ENCODE measurements at places on chromosomes 16 and 17.

- DNase-seq: peak; percentile 52
These were observed 5.5 kb downstream of the IGSF6 start for GRCh38 chr16:21646721-21647561.

- DNase-seq: no peak
These were observed 204.2 kb upstream of the KCNJ16 start for GRCh38 chr17:69870751-69871199.

GRCh38 chr16:74734361-74735161 is 33.9 kb upstream of the MLKL start:
- DNase-seq: no peak

DNA sequence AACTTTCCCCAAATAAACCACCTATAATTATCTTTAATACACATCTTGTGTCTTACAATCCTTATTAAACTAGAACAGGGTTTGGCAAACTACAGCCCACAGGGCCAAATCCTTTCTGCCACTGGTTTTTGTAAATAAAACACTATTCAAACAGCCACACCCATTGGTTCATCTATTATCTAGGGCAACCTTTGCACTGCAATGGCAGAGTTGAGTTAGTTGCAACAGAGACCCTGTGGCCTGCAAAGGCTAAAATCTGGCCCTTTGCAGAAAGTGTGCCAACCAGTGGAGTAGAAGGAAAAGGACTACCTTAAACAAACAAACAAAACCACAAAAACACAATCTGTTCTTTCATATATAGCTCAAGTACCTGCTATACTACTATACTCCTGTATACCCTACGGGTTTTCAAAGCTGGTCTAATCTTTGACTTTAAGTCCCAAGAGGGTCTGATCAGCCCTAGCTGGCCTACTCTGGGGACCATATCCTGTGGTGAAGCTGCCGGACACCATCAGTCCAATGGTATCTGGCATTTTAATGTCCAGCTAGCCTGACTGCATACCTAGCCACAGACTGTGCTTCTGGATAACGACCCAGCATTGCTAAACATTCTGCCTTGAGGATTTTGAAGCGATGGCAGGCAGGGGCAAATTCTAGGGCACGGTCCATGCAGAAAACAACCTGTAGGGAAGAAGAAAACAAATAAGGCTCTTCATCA is 23.3 kb downstream of the CNP start:
- no peak for DNase-seq

DNA sequence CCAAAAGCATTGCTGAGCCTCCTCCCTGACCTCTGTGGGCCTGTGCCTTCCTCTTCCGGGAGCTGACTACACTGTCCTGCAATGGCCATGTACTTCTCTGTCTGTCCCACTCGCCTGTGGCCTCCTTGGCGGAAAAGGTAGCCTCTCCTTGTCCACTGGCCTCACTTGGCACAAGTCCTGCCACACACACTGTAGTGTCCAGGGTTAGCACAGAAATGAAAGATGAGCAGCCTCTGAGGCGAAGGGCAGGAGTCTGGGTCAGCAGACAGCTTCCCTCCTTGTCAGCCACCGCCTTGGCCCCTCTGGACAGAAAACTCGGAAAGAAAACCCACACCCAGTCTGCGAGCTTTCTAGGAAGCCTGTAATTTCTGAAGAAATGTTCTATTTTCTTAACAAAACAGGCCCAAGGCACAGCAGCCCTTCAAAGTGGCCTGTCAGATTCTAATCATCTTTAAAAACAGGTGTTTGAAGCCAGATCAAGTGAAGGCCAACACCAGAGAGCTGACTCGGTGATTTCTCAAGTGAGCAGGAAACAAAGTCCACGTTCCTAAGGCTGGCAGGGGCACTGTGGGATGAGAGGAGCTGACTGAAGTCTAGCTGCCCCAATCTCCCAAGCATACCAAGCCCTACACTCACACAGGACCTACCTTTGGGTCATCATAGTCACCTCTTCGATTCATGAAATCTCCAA is 67.2 kb downstream of the GTF3C1 start:
- DNase-seq: no peak

- no peak for DNase-seq
These were observed 128.0 kb upstream of the CACNG5 start for GRCh38 chr17:66706851-66707450.

DNA sequence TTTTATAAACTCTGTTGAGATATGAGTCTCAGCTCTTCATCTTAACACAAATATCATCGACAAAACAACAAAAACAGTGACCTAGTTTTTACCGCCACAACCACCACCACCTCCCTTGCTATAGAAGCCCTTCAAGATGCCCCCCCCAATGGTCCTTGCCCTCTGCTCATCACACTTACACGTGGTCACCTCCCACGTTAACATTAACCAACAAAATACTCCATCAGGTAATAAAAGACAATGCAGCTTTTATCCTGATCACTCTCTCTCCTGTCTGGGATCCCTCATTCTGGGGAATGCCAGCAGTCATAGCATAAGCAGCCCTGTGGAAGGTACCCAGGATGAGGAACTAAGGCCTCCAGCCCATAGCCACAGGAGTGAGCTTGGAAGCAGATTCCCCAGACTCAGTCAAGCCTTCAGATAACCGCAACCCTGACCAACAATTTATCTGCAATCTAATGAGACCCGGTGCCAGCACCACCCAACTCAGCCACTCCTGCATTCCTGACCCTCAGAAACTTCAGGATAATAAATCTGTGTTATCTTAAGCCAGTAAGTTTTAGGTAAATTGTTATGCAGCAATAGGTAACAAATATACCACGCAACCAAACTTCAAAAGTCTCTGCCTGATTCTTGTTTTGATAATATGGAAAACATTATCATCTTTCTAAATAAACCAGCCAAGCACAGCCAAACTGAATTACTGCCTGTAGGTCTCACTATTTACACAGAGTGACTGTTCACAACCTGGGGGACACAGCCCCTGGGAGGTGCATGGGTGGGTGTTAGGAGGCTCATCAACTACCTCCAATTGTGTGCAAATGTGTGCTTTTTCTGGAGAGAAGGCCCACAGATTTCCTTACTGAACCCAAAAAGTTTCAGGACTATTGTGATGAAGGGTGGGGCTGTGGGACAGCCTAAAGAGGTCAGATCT is 6.1 kb downstream of the PECAM1 start:
- DNase-seq: no peak

GRCh38 chr16:1397779-1398178 is 16.7 kb downstream of the UNKL start:
- DNase-seq: no peak

DNA sequence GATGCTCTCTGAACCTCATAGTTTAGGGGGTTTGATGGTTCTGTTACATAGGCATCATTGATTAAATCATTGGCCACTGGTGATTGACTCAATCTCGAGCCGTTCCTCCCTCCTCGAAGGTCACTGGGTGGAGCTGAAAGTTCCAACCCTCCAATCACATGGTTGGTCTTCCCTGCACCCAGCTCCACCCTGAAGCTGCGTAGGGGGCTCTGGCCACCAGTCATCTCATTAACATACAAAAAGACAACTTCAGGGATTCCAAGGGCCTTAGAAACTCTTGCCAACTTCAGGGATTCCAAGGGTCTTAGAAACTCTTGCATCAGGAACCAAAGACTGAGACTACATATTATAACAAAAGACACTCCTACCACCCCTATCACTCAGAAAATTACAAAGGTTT is 306.5 kb upstream of the TNRC6C start:
- no peak for DNase-seq

- DNase-seq: no peak
These were observed 822.4 kb upstream of the RBFOX1 start for GRCh38 chr16:6510261-6510660.

GRCh38 chr17:67902511-67903231 is 77.4 kb downstream of the BPTF start:
- DNase-seq: no peak

GRCh38 chr16:88317613-88317965 is 65.2 kb upstream of the ZNF469 start:
- DNase-seq: no peak

DNA sequence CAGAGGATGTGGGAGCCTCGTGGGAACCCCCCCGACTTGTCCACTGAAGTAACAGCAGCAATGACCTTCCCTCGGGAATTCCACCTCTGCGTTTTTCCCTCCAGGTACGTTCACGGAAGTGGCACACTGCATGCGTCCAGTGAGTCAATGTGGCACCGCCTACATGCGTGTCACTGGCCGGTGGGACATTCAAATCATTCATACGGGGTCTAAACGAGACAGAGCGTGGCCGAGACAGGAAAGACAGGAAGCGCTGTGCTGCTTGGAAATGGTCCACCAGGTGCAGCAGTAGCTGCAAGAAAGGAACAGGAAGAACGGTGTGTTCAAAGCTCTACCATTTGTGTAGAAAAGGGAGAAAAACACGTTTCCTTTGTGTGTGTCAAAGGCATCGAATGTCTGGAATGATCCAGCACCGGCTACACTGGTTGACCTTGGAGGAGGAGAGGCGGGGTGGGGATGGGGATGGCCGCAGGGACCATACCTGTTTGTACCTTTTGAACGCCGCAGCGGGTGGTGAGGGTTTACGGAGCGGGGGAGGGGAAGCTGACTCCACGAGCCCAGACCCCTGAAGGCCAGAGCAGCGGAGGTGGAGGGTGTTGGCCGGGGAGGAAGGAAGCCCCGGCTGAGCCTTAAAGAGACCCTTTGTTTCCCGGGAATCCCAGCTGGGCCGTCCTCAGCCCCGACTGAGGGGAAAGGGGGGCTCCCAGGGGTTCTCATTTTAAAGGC is 1.7 kb upstream of the PGAP6 start:
- no peak for DNase-seq

DNA sequence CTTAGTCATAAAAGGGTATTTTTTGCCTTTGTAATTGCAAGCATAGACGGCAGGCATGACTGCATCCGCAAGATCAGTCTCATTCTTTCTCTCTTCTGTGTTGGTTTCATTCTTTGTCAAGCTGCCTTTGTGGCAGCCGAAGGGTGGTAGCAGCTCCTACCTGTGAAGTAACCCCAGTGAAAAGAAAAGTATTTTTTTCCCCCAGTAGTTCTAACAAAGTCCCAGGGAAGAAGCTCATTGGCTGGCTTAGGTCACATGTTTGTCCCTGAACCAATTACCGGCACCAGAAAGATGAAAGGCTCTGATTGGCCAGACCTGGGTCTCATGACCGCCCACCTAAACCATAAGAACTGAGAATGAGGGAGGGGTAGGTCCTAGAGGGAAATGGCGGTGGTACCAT is 110.7 kb downstream of the RAP1GAP2 start:
- no peak for DNase-seq

DNA sequence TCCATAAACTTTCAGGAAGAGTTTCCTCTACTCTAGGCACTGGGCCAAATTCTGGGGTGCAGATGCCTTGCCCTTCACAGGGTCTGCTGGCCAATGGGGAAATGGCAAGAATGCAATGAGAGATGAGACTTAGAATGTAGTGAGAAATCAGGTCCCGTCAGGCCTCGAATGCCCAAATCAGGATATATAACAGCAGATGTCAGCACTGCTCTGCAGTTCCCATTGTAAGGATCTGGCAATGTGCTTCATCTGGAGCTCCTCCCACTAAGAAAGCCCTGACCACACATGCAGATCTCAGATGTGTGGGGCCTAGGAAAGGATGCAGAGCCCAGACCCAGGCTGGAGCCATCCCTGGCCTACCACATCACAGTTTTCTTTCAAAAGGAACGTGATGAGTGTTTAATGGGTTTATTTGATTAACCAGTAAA is 13.9 kb upstream of the LPCAT2 start:
- no peak for DNase-seq

DNA sequence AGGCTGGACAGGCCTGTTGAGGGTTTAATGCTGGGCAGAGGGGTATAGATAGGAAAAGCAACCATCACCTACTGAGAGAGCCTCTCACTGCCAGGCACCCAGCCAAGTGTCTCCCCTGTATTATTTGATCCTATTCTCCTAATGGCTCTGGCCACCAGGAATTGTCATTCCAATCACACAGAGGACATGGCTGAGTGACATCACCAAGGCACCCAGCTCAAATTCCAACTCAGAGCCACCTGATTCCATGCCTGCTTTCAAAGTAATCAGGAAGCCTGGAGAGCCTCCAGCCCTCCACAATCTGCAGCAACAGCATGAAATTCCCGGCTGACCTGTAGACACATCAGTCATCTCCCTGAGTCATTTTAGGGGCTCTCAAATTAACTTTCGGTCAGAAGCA is 368.9 kb upstream of the C16orf82 start:
- no peak for DNase-seq

- no peak for DNase-seq
These were observed 71.1 kb downstream of the LMF1 start for GRCh38 chr16:899683-900060.

GRCh38 chr17:49910094-49910857 is 58.7 kb upstream of the DLX4 start:
- DNase-seq: no peak

DNA sequence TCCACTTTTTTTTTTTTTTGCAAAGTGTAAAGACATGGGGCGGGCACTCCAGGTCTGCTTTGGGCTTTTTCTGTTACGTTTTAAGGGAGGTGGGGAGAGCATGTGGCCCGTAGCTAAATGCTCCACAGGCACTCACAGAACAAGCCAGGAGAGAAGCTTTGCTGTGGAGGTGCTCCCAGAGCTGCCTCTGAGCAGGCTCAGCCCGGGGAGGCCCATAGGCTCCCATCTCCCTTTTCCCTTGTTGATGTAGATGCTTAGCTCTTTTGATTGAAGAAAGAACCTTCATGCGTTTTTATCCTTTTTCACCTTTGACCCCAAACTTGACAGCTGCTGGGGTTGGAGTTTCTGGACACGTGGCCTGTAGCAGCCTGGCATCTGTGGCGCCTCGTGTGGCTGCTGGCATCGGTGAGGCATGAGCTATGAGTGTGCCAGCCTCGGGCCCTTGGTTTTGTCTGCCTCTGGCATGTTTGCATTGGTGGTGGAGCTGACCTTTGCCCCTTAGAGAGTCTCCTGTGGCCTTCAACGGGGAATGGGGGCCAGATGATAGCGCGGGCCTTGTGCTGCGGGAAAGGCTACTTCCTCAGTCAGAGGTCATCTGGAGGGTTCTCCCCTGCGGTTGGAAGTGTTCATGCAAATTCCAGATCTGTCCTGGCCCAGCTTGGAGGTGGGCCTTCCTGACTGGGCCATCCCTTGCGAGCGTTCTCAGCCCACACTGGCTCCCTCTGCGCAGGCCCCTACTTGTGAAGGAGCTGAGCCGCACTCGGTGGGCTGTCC is 20.0 kb upstream of the IL17C start:
- DNase-seq: no peak

GRCh38 chr17:76811834-76812233 is 56.4 kb upstream of the MGAT5B start:
- DNase-seq: no peak

- no peak for DNase-seq
These were observed 17.2 kb downstream of the CHCT1 start for GRCh38 chr17:60439501-60439900.

DNA sequence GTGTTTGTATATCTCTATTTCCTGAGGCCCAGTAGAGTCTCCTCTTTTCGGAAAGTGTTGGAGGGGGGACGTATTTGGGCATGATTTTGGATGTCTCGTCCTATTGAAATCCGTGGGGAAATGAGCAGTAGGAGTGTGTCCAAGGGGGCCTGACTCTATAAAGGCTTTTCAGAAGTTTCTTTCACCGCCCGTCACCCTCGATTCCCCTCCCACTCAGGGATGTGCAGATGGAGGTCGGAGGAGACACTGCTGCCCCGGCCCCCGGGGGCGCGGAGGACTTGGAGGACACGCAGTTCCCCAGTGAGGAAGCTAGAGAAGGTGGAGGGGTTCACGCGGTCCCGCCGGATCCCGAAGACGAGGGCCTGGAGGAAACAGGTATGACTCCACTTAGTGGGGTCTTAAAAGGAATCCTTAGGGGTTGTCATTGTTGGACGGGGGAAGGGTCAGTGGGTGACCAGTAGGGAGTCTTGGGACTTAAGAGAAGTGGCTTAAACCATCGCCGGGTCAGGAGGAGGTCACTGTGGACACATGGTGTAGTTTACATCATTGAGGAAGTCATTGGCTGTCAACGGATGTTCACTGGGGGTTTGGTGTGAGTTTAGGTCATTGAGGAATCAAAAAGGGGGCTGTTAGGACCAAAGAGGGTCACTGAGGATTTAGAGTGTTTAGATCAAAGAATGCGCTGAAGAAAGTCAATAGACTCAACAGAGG is 424 bp downstream of the MON1B start:
- DNase-seq: no peak

Measured in activated CD8-positive, alpha-beta memory T cell treated with anti-CD3 and anti-CD28 coated beads for 48 hours (primary cell).